ENCODE measurements at places on chromosomes 11 and 22.
A peak's percentile ranks its signal among the peaks of the same experiment; 100 is the strongest.

GRCh38 chr22:42294034-42294985 lies 23.9 kb upstream of the TCF20 start:
- DNase-seq, result no peak

DNA sequence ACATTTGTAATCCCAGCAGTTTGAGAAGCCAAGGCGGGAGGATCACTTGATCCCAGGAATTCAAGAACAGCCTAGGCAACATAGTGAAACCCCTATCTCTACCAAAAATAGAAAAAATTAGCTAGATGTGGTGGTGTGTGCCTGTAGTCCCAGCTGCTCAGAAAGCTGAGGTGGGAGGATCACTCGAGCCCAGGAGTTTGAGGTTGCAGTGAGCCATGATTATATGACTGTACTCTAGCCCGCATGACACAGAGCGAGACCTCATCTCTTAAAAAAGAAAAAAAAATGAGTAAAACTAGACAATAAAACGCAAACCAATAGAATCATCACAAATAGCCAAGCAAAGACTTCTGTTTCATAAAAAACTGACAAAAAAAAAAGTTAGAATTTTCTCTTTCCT lies 21.8 kb downstream of the NUCB2 start:
- no peak for DNase-seq

DNA sequence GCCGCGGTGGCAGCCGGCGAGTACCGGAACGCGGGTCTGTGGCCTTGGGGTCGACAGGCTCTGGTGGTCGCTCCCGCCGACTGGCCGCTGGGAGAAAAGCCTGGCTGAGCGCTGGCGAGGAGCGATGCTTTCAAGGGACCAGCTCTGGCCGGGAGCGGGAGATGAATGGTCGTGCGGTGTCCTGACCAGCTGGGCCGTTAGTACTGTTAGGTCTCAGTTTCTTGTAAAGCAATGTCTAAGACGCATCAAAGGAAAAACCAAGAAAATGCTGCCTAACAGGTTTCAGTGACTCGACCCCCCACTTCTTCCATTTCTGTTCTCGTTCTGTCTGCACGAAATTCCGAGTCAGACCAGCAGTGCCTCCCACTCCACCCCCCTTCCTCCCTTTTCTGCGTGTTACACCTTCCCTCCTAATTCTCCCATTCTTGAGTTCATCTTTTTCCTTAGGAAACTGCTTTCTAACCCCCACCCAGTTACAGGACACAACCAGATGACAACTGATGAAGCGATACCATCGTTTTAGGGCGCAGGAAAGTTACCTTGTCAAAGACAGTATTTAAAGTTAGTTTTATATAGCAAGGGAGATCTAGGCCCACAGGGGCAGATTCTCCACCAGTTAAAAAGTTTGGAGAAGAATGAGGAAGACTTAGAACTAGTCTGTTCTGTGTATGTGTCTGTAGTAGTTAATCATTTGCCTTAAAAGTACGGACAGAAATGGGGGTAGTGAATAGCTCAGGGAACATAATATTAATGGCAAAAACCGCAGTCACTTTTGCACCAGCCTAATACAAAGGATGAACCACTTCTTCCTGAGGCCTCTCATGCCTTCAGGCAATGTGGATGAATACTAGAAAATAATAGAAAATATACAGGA lies 1.0 kb downstream of the CUL5 start:
- no peak for DNase-seq

DNA sequence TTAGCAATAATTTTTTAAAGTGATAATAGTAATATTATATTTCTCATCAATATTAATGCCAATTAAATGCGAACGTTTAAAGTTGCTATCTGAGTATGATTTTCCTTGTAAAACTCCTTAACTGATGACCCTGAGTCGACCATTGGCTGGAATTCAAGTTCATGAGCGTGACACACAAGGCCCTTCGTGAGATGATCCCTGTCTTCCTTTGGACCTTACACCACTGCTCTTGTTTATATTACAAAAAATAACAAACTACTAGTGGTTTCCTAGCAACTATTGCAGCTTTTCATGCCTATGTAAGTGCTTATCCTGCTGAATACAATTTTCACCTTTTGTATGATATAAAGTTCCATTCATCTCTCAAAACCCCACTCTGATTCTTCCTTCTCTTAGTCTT lies 752.9 kb downstream of the CNTN5 start:
- DNase-seq, result no peak

- DNase-seq, result no peak
These were observed 3.6 kb upstream of the C11orf86 start for GRCh38 chr11:66971488-66971887.

GRCh38 chr11:120611581-120611980 lies 100.0 kb downstream of the GRIK4 start:
- no peak for DNase-seq

- DNase-seq, result no peak
These were observed 76.6 kb downstream of the WNT11 start for GRCh38 chr11:76129729-76130128.

- no peak for DNase-seq
These were observed 2.6 kb upstream of the PATZ1 start for GRCh38 chr22:31348766-31349165.

- DNase-seq, result peak; percentile 5
These were observed 597.2 kb upstream of the ANO3 start for GRCh38 chr11:25734591-25735211.

- DNase-seq, result no peak
These were observed 9.5 kb downstream of the KCTD17 start for GRCh38 chr22:37060801-37061610.

DNA sequence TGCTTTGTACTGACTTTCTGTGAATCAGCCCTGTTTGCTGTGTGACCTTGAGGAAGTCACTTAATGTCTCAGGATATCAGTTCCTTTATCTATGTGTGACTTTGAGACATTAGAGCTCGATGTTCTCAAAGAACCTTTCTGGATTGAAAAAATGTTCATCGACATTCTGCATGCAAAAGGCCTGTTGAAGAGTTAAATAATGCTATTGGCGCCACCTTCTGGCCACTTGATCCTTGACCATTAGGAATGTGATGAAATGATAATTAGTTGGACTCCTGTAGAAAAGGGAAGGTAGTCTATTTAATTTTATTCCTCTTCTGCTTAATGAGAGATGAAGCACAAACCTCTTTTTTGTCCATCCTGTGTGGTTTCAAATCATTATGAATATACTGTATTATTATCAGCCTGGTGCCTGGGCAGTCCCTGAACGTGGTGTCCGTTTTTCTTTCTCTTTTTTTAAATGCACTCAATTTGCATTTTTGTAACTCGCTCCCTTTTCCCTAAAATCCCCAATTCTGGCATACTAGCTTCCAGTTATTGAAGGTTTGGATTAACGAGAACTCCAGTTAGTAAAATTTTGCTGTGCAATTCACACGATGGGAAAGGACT lies 20.7 kb downstream of the ELF5 start:
- DNase-seq, result peak; percentile 43

- DNase-seq, result no peak
These were observed 71.4 kb upstream of the B3GNT6 start for GRCh38 chr11:76962583-76963416.

DNA sequence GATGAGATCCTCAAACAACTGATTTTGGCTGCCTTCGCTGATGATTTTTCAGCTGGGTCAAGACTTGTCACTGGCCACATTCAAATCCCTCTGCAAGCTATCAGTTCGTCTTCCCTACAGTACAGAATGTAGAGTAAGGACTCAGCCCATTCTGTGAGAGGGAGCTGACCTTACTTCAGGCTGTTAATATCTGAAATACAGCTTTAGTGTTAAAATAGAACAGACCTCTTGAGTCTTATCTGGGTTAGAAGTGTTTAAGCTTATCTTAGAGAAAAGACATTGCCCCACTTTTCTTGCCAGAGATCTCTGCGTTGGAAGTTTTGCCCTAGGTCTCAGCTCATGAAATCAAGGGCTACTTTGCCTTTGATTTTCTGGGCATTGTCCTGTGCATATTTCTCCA lies 383.4 kb upstream of the LARGE1 start:
- no peak for DNase-seq

DNA sequence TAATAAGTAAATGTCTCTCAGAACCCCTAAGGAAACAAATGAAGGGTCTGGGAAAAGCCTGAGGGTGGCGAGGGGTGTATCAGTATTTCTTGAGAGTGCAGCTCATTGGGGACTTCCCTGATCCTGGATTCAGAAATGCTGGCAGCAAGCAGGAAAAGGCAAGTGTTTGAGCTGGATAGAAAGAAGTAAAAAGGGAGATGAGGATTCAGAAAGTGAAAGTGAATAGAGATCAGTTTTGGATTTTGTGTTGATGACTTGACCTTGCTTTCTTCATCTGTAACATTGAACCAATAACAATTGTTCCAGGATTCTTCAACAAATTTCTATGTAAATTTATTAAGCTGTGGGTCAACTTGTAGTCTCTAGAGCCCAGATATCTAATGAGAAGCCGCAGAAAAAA lies 66.9 kb upstream of the CTSC start:
- no peak for DNase-seq

- DNase-seq, result no peak
These were observed 739.8 kb downstream of the OPCML start for GRCh38 chr11:132792341-132793140.

GRCh38 chr11:134625151-134625550 lies 213.1 kb upstream of the B3GAT1 start:
- DNase-seq, result no peak

GRCh38 chr22:18075720-18076497 lies 1.9 kb upstream of the PEX26 start:
- peak; percentile 56 for DNase-seq

DNA sequence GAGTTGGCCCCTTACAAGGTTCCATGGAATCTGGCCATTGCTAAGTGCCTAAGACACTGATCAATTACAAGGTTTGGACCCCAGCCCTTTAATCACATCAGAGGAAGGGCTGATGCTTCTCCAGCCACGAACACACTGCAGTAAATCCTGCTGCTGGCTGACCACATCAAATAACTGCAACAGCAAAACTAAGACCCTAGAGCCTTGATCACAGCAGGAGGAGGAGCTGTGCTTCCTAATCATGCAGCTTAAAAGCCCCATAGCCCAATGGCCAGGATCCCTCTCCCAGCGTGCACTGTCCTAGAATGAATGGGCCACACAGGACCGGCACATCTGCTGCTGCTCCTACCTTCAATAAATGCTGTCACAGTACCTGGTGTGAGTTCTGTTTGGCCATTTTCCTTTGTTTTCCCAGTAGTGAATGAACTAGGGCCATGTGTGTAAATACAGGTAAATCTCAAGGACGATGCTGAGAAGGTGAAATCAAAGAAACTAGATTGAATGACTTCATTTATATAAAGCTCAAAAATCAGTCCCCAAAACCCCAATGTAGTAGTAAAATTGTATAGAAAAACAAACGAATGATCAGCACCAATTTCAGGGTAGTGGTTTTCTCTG lies 12.7 kb downstream of the ZP1 start:
- DNase-seq, result no peak

DNA sequence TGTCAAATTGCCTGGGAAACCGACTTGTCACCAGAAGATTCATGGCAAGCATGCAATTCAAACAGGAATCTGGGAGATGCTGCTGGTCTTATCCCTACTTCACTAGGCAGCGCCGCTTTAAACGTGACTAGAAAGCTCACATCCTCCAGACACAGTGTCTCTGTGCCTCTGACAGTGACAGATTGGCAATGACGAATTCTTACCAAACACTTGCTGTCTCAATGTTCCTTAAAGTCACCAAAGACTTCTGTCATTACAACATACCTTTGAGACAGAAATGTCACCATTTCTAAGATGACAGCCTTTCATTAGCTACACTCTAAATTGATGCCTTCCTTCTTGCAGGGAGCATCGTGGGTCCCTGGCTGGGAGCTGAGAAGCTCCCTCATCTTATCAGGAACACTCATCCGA lies 197.8 kb downstream of the CWF19L2 start:
- DNase-seq, result no peak

DNA sequence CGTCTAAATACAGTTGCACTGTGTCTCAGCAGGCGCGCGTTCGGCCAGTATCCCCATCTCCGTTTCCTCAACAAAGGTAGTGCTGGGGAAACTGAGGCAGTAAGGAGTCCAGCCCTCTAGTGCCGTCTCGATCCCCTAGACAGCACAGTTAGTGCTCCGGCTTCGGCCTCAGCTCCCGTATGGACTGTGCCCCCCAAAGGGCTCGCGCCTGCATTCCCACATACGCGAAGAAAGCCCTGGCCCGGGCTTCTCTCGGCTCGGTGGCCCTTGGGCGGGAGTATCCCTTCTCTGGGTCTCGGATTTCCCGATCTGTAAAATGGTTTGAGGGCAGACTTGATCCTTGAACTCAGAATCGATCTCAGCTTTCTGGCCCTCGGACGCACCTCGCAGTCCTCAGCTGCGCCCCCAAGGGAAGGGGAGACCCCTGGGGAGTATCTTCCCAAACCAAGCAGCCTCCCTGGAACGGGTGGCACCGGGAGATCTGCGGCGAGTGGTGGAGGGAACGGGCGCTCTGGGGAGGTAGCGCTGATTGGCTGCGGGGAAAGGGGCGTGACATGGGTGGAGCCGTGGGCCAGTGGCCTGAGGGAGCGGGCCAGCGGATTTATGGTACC lies 759 bp upstream of the PEX16 start:
- DNase-seq, result no peak

DNA sequence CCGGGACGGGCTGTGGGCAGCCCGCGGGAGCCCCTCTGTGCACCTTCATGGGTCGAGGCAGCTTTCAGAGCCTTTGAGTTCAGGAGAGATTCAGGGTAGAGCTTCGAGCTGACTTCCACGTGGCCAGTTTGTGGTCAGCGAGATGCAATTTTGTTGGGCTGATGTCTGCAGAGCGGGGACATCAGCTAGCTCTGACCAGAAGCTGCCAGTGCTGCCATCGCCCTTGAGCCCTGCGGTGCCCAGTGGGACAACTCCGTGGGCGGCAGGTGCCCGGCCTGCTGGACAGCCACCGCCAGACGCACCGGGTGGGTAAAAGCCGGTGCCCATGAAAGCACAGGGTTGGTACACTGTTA lies 719 bp downstream of the TALDO1 start:
- no peak for DNase-seq

DNA sequence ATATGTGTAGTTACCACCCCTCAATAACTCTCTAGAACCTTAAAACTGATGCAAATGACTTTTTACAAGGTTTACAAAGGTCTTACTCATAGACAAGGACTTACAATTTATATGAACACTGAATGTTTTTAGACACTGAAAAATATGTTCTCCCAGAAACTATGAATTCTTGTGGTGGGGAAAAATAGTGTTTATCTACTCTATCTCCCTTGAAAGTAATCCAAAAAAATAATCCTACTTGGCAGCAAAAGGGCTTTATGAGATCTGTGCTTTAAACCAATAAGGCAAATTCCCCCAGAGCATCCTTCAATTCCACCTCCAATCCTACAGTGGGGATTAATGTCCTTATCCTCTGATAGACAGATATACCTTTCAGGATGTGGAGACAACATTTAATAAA lies 1984.1 kb upstream of the RAG2 start:
- DNase-seq, result no peak

- no peak for DNase-seq
These were observed 222.2 kb downstream of the C11orf87 start for GRCh38 chr11:109644152-109644551.

DNA sequence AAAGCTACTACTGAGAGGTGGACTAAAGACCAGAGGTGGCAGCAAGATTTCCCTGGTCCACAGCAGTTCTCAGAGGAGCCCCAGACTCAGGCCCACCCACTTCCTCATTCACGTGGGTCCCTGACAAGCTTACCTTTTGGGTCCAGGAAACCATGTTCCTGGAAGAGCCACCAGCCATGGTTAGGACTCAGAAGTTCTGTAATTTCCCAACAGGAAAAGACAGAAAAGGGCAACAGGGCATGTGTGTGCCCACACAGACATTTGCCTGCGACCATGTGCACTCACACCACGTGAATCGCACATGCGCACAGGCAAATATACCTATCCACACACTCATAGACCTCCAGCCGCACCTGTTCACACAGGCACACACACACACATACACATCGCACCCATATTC lies 42.9 kb downstream of the LRRC32 start:
- DNase-seq, result no peak

All from NT2/D1 (cell line).